ENCODE measurements at places on chromosomes 7 and 10.

DNA sequence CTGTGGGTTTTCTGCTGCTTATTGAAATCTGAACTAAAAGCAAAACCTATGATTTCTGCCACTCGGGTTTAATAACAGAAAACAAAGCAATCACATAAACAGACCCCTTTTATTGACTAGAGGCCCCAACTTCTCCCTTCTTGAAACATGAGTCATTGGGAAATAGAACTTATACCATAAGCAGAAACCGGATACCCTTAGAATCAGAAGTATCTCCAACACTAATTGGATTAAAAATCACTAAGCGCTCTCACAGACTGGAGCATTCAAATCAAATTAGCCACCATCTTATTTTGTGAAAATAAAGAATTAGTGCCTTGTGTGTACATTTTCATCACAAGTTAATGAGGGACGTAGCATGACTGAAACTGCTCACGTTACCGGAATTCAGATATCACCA lies 206.9 kb downstream of the WDR11 start:
- no peak for DNase-seq

GRCh38 chr10:9243941-9244411 lies 1189.5 kb downstream of the GATA3 start:
- no peak for DNase-seq

DNA sequence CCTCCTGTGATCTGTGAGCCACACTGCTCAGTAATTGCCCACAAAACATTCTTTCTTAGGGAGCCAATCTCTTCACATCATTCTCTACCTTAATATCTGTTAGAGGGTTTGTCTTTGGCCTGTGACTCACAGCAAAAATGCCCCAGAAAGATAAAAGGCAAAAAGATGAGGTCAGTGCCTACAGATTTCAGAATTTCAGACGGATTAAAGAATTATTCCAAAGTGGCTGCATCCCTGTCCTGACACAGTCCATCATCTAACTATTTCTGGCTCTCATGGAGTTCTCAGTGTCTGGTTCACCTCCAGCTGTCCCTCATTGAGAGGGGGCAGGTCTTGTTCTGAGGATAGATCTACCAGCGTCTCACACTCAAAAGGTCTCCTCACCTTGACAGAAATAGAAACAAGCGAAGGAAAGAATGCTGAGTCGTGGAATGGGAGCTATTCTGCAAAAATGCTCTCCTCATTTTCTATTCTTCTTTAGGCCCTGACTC lies 138.5 kb upstream of the AOAH start:
- no peak for DNase-seq

DNA sequence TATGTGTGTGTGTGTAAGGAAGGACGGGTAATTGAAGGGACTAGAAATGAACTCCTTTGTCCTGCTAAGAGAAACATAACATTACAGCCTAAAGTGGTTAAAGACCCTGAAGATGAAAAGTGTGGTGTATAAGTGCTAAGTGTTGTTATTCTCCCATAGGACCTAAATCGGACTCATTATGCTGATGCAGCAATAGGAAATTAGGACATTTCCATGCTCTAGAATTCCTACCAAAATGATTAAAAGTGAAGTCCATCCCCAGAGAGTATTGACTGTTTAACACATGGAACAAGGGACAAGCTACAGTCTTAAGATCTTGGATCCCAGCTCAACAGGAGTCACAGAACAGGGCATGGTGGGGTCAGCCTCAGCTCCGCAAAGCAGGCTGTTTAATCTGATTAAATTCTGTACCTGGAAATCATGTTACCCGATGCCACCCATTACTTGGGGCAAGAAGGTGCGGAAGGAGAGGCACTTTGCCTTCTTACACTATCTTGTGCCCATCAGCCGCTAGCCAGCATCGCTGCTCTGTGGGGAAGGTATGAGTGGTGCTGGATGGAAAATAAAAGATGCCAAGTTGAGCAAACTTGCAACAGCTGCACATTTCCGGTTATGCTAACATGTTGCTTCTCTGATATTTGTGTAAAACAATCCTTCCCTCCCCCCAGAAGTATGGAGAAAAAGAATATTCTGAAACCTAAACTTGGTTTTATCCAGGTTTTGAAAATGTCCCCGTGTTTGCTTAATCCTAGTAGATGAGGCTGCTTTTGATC lies 100.5 kb downstream of the CREB5 start:
- DNase-seq = no peak

DNA sequence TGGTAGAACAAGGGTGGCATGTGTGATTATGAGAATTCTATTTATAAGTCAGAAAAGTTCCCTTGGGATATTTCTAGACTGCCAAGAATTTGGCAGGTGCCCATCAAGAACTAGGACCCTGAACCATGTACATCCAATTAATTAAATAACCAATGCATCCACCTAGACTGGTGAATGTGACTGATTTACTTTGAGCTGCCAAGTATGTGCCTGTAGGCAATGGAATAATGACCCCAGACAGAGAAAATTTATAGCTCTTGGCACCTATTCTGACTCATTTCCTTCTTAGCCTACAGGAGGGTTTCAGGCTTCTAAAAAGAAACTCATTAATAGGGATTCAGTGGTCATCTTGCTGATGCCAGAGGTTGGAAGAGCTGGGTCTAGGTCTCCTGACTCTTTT lies 54.9 kb downstream of the KCNH2 start:
- DNase-seq = peak; percentile 18

DNA sequence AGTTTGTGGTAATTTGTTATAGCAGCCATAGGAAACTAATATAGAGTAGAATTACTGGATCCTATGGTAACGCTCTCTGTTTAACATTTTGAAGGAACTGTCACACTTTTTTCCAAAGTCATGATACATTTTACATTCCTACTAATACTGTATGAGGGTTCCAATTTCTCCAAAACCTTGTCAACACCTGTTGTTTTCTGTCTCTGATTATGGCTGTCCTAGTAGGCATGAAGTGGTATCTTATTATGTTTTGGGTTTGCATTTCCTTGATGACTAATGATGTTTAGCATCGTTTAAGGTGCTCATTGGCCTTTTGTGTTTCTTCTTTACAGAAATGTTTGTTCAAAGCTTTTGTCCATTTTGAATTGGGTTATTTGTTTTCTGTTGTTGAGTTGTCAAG lies 69.6 kb downstream of the VPS50 start:
- DNase-seq = no peak

- no peak for DNase-seq
These were observed 187.1 kb downstream of the ARHGAP21 start for GRCh38 chr10:24536636-24537035.

DNA sequence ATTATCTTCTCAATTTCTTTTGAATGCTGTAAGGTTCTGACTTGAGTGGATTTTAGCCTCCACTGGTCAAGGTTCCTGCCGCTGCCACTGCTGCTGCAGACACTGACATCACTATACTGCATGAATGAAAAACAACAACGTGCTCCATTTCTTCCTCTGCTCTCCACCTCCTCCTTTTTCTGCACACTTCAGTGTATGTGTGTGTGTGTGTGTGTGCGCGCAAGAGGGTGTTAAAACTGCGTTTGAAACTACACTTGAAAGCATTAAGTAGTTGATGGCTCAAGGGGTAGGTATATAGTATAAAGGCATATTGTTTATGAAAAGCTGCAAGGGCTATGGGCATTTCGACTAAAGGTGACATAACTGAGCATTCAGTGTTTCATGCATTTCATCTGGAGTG lies 3.5 kb downstream of the GLCCI1 start:
- DNase-seq = no peak
